Fibroblast of skin of left biceps (primary cell): ENCODE measurements at places on chromosomes 3 and 15.

GRCh38 chr3:123664753-123665152, 79.9 kb upstream of the HACD2 start:
- DNase-seq = peak; percentile 64

GRCh38 chr3:170180079-170180907, 1.2 kb downstream of the PHC3 start:
- DNase-seq = no peak

GRCh38 chr3:123616593-123616992, 31.7 kb upstream of the HACD2 start:
- DNase-seq = no peak

GRCh38 chr15:88897456-88898194, 2.3 kb upstream of the HAPLN3 start:
- DNase-seq = no peak

DNA sequence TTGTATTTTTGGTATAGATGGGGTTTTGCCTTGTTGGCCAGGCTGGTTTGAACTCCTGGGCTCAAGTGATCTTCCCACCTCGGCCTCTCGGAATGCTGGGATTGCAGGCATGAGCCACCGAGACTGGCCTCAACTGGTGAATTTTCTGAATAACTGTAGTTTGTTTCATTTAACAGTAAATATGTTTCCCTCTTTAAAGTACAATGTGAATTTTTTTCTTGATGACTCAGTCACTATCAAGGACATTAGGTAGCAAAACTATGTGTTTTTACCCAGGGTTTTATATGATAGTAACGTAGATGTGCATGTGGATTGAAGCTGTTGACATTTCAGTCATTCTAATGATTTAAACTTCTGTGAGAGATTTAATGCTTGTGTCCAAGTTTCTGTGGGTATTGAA, 40.2 kb upstream of the MAPKBP1 start:
- no peak for DNase-seq

- DNase-seq = no peak
These were observed 1.4 kb upstream of the IL17RC start for GRCh38 chr3:9915254-9916141.

GRCh38 chr3:172239218-172239790, 199.9 kb downstream of the FNDC3B start:
- DNase-seq = no peak

DNA sequence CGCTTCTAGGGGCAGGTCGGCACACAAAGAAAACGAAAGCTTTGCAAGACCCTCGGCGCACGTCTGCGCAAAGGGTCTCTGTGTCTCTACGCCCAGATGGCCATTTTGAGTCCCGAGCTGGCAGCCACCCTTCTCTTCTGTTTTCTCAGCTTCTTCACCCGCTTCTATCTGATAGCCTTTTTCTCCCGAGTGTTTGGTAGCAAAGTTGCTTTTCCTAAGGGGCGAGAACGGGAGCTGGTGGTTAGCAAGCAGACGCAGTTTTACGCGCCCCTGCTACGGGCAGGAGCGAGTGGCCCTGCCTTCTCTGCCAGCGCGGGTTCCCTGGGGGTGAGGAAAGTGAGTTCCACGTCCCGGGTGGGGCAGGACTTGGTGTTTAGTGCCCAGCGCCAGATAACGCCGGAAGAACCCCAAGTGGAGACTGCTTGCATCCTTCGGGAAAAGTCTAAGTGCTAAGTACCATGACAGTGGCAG, 2.9 kb upstream of the MKRN2 start:
- DNase-seq = no peak

- no peak for DNase-seq
These were observed 36.3 kb upstream of the FAM107A start for GRCh38 chr3:58613236-58614132.

DNA sequence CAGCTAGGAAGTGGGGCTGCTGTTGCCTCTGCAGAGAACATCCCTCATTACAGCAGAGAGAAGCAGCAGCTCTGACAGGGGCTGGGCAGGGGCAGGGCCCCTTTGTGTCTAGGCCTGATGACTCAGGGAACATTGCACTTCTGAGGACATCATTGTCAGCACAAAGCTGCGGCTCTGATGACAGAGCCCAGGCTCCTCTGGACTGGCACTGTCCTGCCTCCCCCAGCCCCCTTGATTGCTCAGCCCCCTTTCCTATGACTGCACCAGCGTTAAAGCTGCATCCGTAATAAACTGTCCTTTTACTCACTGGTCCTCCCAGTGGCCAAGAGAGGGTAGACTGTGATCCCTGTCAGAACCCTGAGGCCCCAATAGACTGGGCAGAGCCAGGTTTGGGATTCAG, 18.3 kb downstream of the TRH start:
- DNase-seq = no peak

GRCh38 chr3:101185341-101185740, 135.0 kb downstream of the IMPG2 start:
- no peak for DNase-seq
